ENCODE measurements at places on chromosomes 2 and 18.

GRCh38 chr2:12341920-12342319 lies 374.8 kb upstream of the TRIB2 start:
- DNase-seq = no peak

- no peak for DNase-seq
These were observed 12.0 kb downstream of the MEMO1 start for GRCh38 chr2:31998731-31999383.

DNA sequence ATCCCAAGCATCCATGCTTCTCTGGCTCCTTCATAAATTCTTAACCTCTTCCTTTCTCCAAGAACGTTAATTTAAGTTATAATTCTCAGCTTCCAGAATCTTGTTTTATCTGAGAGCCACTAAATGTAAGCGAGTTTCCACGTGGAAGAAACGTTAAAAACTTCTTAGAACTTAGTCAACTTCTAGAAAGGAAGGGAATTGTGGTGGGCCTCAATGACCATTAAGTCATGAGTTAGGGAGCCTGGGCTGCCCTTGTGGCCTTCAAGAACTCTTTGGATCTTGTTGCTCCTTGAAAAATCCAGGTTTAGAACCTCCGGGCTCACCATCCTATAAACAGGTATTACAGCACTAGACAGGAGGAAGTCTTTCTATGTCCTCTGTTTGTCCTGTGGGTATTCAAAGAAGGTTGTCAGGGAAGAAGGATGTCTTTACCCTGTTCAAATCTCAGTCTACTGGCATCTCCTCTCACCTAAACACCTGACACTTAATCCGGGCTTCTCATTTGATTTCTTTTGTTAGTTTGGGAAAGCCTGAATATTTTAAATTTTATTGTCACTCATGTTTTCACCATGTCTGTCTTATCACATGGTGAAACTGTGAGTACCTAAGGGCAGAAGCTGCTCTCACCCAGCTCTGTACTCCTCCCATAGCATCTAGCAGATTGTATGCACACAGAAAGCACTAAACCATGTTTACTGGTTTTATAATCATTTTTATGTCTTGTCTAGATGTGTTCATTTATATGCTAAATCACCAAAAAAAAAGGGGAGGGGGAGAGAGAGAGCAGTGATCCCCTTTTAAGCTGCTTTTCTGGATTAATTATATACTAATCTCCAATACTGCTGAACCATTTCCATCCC lies 6.3 kb downstream of the RND3 start:
- no peak for DNase-seq

DNA sequence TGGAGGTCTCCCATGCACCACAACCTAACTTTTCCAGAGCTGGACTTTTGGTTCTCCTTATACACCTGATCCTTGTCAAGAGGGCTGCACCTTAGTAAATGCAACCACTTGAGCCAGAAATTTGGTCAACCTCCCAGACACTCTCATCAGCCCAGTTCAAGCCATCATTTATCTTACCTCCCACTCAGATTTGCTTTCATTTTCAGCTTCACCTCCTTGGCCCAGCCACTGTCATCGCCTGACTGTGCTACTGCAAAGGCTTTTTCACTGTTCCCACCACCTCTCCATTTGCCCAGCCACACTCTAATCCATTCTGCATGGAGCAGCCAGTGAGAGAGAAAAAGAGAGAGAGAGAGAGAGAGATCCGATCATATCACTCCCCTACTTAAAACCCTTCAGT lies 112.4 kb upstream of the DDX18 start:
- no peak for DNase-seq

- DNase-seq = no peak
These were observed 61.4 kb downstream of the RPL31 start for GRCh38 chr2:101063352-101064124.

DNA sequence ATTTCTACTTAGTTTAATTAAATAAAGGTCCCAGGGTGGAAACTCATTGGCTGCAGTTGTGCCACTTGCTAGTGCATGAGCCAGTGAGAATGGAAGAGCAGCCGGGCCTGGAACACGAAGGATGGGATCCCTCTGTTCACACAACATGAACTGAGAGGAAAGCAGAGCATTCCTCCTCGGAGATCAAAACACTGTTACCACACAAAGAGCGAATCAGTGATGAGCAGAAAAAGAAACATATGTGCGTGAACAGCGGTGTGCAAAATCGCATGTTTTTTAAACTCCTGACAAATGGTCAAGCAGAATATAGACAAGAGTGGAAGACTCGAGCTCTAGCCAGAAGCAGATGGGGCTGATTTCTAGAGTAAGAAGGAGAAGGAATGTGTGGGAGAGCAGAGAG lies 28.4 kb upstream of the ANKRD44 start:
- DNase-seq = no peak

DNA sequence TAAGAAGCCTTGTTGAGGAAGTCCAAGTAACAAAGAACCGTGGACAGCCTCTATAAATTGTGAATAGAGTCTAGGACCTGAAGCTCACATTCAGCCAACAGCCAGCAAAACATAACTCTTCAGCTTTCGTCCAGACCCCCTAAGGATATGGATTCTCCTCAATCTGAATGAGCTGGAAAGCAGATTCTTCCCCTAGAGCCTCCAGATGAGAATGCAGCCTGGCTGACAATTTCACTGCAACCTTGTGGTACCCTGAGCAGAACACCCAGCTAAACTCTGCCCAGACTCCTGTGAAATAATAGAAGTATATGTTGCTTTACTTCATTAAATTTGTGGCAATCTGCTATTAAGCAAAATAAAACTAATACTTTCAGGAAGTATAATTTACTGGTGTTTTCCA lies 483.5 kb upstream of the SLC8A1 start:
- no peak for DNase-seq

DNA sequence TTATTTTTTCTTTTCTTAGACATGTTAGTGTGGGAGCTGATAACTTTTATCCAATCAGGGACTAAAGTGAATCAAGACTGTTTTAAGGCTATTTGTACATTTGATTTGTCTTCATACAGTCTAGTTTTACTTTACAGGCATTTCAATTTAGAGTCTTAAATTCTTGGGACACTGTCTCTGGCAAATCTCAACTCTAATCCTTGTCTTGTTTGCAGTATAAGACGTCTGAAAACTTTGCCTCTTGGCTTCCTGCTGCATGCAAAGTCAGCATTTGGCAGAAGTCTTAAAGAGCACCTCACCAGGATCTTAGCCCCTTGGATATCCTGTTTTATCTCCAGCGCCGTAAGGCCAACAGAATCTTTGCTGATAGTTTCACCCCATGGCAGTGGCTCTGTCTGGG lies 30.3 kb downstream of the SPOPL start:
- DNase-seq = no peak
